ENCODE measurements at places on chromosomes 12 and 14. TPM values are rescaled to one million over a fixed set of nuclear protein-coding genes. Genes with fewer than 3 reads are reported as not detected.

Gene PLD4
- 0.12 TPM for total RNA-seq

Gene TSHR
- total RNA-seq: not detected

- H3K4me1 ChIP-seq: no peaks in the 10 kb centered on the region
- H3K36me3 ChIP-seq: no peaks in the 10 kb centered on the region
- H3K27ac ChIP-seq: no peak overlapping the region
- peak; percentile 5 for DNase-seq
Measured at GRCh38 chr12:9925705-9926393, 6.3 kb downstream of the CLEC2A start.

DNA sequence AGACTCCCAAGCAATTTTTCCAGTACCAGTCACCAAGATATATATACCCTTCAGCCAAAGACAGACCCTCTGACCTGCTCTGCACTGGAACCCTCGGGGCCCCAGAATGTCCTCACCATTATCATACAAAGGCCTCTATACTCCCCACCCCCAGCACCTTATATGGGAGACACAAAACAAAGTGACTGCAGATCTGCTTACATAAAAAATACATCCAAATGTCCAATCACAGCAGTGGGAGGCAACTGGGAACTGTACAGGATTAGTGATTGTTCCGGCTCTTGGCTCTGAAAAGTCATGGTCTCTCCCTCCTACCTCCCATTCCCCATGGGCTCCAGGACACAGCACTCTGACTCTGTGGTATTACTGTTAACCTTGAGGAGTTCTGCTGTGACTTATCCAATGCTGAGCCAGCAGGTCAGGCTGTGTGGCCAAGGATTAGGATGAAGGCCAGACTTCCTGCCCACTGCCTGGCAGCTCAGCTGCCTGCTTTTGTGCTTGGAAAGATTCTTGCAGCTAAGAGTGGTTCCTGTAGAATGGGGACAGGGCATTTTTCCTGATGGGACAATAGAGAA lies 13.7 kb downstream of the OXA1L start:
- H3K4me3 ChIP-seq: no peak overlapping the region
- no peaks in the 10 kb centered on the region for H3K36me3 ChIP-seq
- no peaks in the 10 kb centered on the region for H3K27me3 ChIP-seq
- no peak for DNase-seq

GRCh38 chr12:10354502-10354901 lies 35.3 kb downstream of the KLRK1 start:
- H3K27me3 ChIP-seq: no peaks in the 10 kb centered on the region
- H3K27ac ChIP-seq: no peak overlapping the region
- H3K36me3 ChIP-seq: no peaks in the 10 kb centered on the region
- DNase-seq: no peak

DNA sequence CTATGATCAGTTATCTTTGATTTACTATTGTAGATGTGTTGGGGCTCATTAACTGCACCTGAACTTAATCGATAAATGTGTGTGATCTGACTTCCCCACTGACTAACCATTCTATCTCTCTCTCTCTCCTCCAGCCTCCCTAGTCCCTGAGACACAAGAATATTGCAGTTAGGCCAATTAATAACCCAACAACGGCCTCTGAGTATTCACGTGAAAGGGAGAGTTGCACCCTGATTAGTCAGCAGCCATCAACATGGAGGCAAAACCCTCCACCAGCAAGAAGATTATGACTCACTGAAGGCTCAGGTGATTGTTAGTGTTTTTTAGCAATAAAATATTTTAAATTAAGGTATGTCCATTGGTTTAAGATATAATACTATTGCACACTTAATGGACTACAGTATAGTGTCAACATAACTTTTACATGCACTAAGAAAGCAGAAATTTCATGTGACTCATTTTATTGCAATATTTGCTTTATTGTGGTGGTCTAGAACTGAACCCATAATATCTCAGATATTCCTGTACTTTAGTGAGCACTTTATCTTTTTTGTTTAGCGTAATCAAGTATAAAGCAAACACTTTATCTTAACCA lies 77.1 kb upstream of the PTGDR start:
- H3K36me3 ChIP-seq: no peaks in the 10 kb centered on the region
- H3K4me3 ChIP-seq: no peak overlapping the region
- no peak for DNase-seq
- H3K27ac ChIP-seq: no peak overlapping the region
- H3K4me1 ChIP-seq: peaks cover 14% of the 10 kb centered on the region

DNA sequence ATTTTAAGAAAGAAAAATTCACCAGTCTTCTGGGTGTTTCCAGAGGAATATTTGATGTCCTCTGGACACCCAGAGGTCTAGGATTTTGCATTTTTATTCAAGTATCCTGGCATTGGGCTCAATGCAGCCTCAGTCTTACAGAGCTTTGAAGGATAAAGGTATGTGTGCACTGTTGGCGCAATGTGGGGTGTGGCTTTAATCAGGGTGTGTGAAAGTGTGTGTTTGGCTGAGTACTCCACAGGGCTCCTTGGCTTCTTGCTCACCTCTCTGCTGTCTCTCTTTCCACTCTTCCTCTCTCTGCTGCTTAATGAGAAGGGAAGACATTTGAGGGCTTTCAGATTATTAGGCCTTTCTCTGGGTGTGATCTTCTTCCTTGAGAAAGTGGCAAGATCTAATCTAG lies 193.3 kb upstream of the CCND2 start:
- H3K27ac ChIP-seq: no peak overlapping the region
- no peaks in the 10 kb centered on the region for H3K36me3 ChIP-seq
- H3K4me1 ChIP-seq: no peaks in the 10 kb centered on the region

- no peaks in the 10 kb centered on the region for H3K36me3 ChIP-seq
- no peak overlapping the region for H3K4me3 ChIP-seq
- no peak overlapping the region for H3K27ac ChIP-seq
Measured at GRCh38 chr14:69363055-69363454, 35.0 kb downstream of the ERH start.

Measured in Calu3 (cell line).